ENCODE measurements at places on chromosomes 2 and 18. TPM values are rescaled to one million over a fixed set of nuclear protein-coding genes. Genes with fewer than 3 reads are reported as not detected.

- no peak for DNase-seq
Measured at GRCh38 chr2:150427298-150427697, 60.2 kb downstream of the RND3 start.

- DNase-seq = no peak
Measured at GRCh38 chr18:50096766-50097435, 98.0 kb downstream of the MYO5B start.

- no peak for DNase-seq
Measured at GRCh38 chr2:27134781-27135477, 493 bp upstream of the PREB start.

DNA sequence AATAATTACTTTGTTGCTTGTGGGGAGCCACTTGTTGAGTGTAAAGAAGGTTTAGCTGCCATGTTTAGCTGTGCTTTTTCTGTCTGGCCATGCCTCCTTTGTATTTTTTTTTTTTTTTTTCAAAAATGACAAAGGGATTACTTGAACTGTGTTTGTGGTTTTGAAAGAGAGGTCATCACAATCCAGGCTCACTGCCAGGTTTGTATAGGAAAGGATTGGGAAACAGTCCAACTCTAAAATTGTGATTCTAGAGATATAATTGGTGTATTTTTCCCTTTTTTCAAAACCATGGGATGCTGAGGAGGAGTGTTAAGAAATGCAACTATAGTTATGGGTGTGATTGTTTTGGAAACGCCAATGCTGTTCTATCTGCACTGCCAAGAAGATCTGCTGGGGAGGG, 4.3 kb downstream of the ITPRIPL1 start:
- peak; percentile 42 for DNase-seq

DNA sequence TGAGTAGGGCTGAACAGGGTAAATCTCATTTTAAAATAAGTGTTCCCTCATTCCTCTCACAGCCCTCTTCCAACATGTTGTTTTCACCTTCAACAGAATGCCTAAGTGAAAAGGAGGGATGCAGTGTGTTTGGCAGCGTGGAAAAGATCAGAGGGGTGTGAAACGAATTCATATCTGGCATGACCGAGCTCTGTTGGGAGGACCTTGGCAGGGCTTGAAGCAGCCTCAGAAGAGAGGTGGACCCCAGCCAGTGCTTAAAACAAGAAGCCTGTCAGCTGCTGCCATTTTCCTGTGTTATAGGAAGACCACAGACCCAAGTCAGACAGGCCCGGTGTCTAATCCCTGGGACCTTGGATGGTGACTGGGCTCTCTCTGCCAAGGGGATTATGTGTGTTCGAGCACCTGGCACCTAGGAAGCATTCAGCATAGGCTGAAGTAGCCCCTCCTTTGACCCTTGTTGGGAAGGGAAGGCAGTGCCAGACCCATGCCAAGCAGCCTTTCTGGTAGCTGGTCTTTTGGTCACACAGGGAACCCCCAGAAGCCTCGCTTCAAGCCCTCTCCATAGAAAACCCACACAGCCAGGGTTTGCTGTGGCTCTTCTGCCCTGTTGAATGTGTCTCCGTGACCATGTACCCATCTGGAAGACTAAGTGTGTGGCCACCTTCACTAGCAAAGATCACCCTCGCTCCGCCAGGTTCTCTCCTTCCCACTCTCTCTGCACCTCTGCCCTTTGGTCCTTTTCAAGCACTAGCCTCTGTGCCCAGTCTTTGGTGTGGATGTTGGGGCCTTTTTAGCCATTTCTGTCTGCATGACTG, 87.5 kb upstream of the ST3GAL5 start:
- DNase-seq = no peak

DNA sequence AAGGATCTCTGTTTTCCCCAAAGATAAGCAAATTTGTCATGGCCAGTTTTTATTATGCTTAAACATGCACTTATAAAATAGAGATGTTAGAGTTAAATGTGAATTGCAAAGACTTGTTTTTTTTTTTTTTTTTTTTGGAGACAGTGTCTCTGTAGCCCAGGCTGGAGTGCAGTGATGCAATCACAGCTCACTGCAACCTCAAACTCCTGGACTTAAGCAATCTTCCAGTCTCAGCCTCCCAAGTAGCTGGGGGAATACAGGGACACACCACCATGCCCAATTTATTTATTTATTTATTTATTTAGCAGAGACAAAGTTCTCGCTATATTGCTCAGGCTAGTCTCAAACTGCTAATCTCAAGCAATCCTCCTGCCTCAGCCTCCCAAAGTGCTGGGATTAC, 15.1 kb downstream of the PHOSPHO2 start:
- peak; percentile 33 for DNase-seq

DNA sequence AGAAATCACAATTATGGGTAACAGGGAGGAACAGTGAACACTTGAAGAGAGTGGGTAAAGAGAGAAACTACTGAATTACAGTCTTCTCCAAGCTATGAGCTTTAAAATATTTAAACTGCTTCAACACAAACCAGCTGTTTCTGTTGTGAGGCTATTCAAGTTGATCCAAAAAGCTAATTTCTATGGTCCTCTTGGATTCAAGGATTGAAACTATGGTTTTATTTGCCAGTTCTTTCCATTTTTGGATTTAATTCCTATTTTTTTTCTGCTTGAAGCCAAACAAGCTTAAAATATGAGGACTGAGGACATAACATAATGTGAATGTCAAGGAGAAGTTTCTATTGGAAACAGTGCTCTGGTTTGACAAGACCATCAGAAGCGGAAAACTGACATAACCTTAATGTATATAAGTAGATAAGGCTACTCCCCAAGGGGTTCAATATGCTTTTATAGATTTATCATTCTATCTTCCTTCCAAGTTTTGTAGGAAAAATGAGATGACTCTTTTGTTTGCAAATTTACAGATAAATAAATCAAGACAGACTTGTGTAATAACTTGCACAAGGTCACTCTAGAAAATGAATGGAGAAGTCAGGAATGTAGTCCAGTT, 60.7 kb upstream of the AQP4 start:
- no peak for DNase-seq

GRCh38 chr18:11005528-11005927, 143.8 kb downstream of the PIEZO2 start:
- peak; percentile 99 for DNase-seq

- DNase-seq = no peak
Measured at GRCh38 chr18:26468931-26469340, 79.4 kb downstream of the KCTD1 start.

GRCh38 chr2:72892506-72893173, 5.4 kb downstream of the SPR start:
- DNase-seq = peak; percentile 64

DNA sequence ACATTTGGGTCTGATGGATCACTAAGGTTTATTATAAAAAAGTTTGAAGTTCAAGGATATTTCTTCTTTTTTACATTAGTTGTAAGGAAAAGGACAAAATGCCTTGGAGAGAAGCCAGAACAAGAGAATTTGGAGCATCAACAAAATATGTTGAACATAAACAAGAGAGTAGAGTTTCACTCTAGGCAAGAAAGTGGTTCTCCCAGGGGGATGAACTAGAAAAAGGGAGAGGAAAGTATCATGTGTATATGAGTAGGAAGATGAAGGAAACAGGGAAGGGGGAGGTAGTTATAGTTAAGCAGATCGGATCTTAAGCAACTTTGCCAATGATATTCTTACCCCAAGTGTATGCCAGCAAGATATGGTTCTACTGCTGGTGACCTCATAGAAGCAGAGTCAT, 63.8 kb upstream of the GALNT3 start:
- DNase-seq = peak; percentile 57

DNA sequence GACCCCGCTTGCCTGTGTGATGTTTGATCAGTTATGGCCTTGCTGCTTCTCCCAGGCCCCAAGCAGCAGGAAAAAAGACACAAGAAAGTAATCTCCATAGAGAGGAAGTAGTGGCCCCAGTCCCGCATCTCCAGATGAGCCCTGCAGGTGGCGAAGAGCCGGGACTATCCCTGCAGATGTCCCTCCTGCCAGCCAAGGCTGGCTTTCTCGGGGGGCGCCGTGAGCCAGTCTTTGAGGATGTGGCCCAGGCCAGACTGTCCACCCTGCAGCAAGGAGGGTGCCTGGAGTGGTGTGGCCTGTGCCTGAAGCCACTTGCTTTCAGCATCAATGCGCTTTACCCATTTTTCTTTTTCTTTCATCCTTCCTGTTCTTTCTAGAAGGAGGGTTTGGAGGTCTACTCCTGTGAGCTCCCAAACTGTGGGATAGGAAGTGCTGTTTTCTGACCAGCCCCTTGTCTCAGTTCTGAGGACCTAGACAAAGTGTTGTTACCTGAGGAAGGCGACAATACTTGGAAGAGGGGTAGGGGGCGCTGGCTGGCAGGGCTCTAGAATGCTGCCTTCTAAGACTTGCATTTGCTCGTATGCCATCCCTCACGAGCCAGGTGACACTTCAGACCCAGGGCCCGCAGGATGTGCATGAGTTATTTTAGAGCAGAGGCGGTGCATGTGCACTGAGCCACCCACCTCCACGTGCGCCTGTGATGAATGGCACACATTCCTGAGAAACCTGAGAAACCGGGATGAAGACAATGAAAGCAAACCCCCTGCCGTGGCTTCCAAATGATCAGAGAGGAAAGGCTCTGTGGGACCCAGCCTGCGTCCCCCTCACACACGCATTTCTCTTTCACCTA, 255.8 kb downstream of the FBXO15 start:
- no peak for DNase-seq

- DNase-seq = no peak
Measured at GRCh38 chr2:24981411-24982136, 9.8 kb upstream of the DNAJC27 start.

DNA sequence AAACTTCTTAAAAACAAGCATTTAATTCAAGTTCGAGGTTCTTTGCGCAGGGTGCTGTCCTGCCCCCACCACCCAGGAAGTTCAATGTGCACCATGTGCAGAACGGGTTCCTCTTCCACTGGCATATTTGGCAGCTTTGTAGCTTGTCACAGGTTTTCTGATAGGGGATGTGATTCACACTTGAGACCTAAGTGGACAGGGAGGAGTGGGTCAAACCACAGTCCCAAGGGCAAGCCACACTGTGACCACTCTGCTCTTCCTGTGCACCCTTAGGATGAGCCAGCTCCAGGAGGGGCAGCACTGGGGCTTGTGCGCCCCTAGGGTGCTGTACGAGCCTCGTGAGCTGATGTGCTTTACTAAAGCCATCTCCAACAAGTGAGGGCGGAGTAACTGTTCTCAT, 82.5 kb downstream of the TGFA start:
- DNase-seq = no peak

- no peak for DNase-seq
Measured at GRCh38 chr2:76437564-76437963, 726.8 kb upstream of the GCFC2 start.

DNA sequence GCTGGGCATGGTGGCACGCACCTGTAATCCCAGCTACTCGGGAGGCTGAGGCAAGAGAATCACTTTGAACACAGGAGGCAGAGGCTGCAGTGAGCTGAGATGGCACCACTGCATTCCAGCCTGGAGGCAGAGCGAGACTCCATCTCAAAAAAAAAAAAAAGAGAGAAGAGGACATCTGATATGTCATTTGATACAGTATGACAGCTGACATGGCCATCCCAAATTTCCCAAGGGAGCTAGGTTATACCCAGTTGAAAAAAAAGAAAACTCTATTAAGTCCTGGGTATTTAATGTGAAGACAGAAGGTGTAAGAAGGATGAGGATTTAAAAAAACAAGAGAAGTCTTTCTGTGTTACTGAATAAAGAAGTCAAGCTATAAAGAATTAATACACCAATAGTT, 23.3 kb downstream of the CLASP1 start:
- DNase-seq = no peak

- no peak for DNase-seq
Measured at GRCh38 chr2:63300835-63301234, 250.2 kb downstream of the OTX1 start.

DNA sequence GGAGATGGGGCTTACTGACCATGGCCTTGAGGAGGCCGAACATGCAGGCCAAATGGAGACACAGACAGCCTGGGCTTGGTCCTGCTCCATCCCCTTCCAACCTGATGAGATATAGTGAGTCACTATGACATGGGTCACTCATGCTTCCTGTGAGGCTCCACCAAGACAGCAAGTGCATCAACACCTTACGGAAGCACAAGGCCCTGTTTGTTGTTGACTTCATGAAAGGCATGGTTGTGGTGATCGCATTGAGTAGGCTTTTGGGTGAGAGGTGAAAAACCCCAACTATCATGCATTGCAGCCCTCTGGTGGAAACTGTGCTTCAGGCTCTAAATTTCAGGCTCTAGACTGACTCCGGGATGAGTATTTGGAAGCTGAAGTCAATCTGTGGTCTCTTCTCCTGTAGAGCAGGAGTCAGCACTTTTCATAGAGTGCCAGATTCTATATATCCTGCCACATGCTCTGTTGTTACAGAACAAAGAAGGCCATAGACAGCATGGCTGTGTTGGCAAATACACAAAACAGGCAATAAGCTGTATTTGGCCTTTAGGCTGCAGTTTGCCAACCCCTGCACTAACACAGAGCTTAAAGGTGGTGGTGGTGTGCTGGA, 10.1 kb downstream of the IL37 start:
- DNase-seq = no peak

DNA sequence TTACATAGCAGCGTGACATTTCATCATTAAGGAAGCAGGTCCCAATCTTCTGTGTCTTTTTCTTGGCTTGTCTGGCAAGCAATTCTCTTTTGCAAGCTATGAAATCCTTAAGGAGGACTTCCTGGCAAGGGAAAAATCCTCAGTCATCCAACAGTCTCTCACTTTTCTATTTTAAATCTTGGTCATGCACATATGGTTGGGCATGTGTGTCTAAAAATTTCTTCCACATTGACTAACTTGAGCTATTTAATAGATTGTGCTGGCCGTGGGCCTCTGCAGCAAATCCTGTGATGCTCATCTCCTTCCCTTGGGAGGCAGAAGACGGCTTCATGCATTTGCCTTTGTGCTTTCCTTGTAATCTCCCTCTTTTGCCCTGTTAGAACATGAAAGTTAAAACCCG, 634.3 kb upstream of the FANCL start:
- no peak for DNase-seq

- DNase-seq = peak; percentile 29
Measured at GRCh38 chr2:142682528-142682927, 194.9 kb upstream of the KYNU start.

DNA sequence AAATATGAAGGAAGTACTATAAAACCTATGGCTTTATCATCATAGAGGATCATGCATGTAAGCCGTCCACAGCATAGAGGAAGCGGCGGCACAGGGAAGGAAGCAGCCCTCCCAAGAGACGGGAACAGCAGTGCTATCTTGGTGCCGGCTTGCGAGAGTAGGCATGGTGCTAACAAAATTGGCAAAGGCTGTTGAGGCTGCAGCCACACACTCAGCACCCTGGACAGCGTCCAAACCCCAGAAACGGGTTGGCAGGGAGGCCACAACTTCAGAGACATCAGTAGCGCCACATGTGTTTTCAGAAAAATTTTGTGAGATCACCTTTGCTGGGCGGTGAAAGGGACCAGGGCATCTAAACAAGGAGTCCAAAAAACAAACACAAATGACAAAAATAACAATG, 37.7 kb downstream of the NETO1 start:
- no peak for DNase-seq

GRCh38 chr2:237350597-237350996, 63.4 kb downstream of the COL6A3 start:
- no peak for DNase-seq

GRCh38 chr18:500632-501405, at the start of gene COLEC12:
Gene COLEC12, minus strand, starts transcription at chr18:500701. Its CDS starts 187 bp downstream, at chr18:500514.
- DNase-seq = no peak

TXNDC2 gene
- total RNA-seq = not detected

CD28 gene
- not detected for total RNA-seq

RPRD1A gene
- total RNA-seq = 70.4 TPM

ELOA2 gene
- total RNA-seq = not detected

AOX1 gene
- 57.4 TPM for total RNA-seq

UGT1A5 gene
- total RNA-seq = not detected

AP1S3 gene
- 5.8 TPM for total RNA-seq

DSG4 gene
- total RNA-seq = not detected

LHCGR gene
- under 0.01 TPM for total RNA-seq

ASTL gene
- not detected for total RNA-seq

GALM gene
- 19.9 TPM for total RNA-seq

ADAM23 gene
- total RNA-seq = 9.5 TPM

HOXD9 gene
- 10.6 TPM for total RNA-seq

All from fibroblast of villous mesenchyme (primary cell).